Ureter (tissue), 1 donor: ENCODE measurements at places on chromosomes 5 and 9.
A peak's percentile ranks its signal among the peaks of the same experiment; 100 is the strongest.

DNA sequence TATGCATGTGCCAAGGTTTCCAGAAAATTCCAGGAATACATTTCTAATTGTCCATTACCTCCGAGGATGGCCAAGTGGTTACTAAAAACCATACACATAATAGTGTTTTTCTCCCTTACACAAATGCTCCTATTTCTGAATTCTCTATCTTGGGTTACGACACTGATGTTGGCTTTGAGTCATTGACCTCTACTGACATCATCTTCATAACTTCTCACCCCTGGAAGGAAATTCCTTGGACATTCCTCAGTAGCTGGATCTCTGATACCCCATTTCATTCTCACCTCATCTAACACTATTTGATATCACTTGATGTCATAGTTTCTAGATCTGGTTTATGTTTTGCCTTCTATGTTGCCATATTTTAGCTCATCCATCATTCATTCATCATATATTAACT lies 287.2 kb downstream of the CTNND2 start:
- no peak for DNase-seq

GRCh38 chr9:113541019-113541900 lies 77.7 kb downstream of the RGS3 start:
- peak; percentile 61 for DNase-seq

DNA sequence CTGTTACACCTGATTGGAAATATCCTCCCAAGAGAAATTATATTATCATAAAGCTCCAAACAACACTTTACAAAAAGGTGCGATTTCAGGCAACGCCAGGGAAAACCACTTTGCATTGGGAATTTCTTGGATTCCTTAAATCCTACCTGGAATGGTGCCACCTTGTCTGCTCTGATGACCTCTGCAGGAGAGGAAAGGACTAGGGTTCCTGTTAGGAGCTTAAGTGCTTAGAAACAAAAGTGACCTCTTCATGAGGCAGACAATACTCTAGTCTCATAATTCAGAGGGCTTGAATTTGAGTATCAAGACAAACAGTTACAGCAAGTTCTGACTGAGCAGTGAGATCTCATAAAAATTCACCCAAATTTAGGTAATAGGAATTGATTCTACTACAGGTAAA lies 33.9 kb upstream of the GLIS3 start:
- DNase-seq: no peak

GRCh38 chr9:115018547-115019435 lies 88.4 kb upstream of the TNFSF8 start:
- DNase-seq: no peak

DNA sequence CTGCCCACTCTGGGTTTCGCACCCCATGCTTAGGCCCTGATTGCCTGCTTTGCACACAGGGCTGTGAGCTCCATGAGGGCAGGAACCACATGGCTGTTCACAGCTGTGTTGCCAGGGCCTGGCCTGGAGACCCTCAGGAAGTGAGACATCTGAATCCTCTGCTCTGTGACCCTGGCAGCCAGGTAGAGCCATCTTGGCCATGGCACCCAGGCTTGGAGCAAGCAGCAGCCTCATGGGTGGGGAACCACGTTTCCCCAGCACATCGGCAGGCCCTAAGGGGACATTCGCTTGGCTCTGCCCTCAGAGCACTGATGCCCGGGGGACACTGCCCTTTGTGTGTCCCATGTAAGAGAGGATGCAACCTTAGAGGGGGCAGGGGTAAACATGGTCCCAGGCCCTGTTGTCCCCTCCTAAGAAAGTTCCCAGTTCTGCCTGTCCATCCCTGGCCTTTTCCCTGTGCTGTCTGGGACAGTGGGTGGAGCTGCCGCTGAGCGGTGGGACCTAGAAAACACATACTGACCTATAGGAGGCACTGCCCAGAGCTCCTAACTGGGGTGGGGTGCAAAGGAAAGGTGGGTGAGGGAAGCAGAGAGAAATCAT lies 144.1 kb upstream of the IER5L start:
- DNase-seq: peak; percentile 46
